Stimulated activated CD4-positive, alpha-beta T cell treated with anti-CD3 and anti-CD28 coated beads, Interleukin-15, amount 100 ng/mL, for 1 hour (primary cell): ENCODE measurements at places on chromosomes 2 and 18.

DNA sequence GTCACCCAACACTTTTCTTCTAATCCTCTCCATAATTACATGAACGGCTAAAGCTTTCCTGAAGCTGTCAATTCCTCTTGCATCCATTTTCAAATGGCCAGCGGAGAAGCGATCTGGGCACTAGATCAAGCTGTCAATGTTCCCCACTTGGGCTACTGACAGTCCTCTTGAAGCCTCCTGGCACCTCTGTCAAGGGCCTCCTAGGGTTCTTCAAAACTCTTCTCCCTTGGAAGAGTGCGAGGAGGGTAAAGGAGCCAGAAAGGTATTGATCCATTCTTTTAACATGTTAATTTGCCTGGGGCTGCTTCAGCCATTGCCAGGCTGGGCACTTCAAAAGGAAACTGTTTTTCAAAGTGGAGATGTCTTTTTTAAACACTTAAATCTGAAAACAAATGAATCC lies 19.8 kb downstream of the EPHA4 start:
- no peak for DNase-seq

DNA sequence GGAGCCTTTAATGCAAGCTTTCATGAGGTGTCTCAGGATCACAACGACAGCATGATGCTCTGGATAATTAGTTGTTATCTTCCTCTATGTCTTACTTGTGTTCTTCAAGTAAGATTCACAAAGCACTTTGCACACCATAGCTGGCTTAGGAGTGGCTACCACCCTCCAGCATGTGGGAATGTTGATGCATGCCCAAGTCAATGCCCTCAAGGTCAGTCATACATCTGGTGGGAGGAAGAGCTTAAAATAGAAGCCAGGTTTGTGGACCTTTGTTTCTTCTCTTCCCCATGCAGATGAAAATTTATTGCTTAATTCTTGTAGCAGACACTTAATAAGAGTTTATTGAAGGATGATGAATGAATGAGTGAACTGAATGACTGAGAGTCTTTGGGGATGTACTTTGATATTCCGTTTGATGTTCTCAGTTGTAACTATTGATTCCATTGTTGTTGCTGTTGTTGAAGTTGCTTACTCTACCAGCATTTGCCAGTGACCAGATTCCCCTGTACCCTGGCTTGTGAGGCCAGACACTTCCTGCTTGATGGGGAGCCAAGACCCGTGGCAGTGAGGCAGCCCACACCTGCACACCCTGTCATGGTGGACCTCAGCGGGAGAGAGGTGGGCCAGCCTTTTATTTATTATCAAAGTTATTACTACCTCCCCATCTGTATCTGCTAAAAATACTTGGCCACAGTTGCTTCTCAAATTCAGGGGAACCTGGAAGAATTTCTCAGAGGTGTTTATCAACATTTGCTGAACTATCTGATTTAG lies 137.8 kb downstream of the LAMA3 start:
- DNase-seq = no peak

DNA sequence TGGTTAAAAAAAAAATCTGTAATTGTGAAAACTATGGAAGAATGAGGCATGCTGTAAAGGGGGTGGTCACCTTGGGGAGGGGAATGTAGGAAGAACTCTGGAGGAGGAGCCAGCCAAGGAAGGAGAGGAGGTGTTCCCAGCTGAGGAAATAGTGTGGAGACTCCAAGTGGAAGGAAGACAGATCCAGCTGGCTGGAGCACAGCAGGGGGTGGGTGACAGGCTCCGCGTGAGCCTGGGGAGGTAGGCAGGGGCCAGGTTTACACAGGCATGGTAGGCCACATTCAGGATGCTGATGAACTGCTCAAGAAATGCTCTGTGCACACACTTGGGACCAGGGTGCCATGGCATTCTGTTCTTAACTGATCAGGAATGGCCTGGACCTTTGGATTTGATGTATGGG lies 16.8 kb downstream of the AFF3 start:
- no peak for DNase-seq

DNA sequence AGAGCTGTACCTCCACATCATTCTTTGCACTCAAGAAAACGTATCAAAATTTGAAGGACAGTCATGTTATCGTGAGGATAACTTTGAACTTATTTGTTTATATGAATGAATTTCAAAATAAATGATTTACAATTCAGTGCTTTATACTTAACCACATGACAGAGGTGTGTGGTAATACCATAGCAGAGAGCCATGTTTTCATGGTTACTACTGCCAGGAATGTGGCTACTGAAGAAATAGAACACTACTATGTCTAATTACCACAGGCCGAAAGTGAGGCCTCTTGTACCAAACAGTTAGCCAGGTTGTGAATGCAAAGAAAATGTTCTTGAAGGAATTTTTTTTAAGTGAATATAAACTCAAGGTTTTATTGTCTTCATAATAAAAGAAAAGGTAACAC lies 49.2 kb downstream of the AAK1 start:
- DNase-seq = no peak

DNA sequence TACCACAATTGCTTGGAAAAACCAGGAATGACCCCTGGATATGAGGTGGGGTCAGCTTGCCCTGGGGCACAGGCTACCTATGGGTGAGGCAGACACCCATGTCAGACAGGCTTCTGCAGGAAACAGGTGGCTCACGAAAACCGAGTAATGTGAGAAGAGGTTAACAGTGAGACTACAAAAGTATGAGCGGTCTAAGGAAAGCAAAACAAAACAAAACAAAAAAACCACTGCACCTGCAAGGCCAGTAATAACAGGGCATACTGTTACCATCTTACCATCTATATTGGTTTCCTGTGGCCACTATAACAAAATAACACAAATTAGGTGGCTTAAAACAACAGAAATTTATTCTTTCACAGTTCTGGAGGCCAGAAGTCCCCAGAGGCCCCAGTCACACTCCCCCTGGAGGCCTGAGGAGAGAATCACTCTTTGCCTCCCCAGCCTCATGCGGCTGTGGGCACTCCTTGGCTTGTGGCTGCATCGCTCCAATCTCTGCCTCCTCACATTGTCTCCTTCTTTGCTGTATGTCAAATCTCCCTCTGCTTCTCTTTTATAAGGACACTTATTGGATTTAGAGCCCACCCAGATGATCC lies 86.6 kb upstream of the EPC2 start:
- DNase-seq = no peak

GRCh38 chr2:143823876-143824275 lies 694.7 kb downstream of the ARHGAP15 start:
- no peak for DNase-seq

DNA sequence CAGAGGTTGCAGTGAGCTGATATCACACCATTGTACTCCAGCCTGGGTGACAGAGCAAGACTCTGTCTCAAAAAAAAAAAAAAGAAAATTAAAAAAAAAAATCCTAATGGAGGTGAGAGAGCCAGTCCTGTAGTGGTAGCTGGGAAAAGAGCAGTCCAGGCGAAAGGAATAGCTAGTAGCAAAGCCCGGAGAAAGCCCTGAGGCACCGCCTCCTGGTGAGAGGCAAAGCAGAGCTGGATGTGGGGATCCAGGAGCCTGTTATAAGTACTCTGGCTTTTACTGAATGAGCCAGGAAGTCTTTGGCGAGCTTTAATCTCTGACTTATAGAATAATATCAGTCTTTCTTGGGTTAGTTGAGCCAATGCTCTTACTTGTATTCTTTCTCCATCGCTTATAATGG lies 6.6 kb upstream of the KLHL23 start:
- DNase-seq = no peak

- no peak for DNase-seq
Observed at GRCh38 chr2:232781765-232782164, 5.4 kb upstream of the KCNJ13 start.

- DNase-seq = no peak
Observed at GRCh38 chr18:74215863-74216262, 67.5 kb downstream of the TIMM21 start.

DNA sequence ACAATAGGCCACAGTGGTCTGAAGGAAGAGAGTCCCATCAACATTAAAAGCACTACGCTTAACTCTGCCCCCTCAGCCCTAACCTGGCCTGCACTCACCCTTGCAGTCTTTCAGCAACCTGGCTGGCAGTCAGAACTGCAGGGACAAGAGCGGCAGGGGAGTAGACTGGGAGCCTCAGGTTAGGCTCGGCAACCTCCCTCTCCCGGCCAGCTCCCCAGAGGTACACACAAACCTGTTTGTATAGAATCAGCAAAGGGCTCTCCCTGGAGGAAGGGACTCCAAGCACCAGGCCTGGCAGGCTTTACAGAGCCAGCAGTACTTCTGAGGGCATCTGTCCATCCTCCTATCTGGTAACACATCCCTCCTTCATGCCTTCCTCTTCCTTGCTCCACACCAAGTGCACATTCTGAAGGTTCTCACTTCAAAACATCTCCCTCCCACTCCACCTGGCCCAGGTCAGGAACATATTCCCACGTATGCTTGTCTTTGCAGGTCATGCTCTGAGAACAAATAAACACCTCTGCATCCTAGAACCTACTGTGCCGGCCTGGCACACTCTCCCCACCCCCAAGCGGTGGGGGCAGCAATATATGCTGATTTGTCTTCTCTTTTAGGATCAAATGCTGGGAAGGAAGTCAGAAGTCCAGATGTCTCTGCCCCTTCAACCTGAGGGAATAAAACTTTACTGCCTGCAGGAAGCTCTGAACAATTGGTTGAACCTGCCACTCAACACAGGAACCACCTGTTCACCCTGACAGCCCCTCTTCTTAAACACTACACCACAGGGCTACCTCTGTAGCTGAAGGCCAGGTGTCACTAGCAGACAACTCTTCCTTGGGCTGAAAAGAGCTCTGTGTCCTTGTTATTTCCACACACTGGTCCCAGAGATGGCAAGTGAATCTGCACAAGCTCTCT lies 12.6 kb upstream of the SFXN5 start:
- no peak for DNase-seq

GRCh38 chr18:55121397-55122170 lies 162.3 kb upstream of the CCDC68 start:
- DNase-seq = no peak

GRCh38 chr2:98205889-98206288 lies 118.9 kb downstream of the VWA3B start:
- DNase-seq = no peak

DNA sequence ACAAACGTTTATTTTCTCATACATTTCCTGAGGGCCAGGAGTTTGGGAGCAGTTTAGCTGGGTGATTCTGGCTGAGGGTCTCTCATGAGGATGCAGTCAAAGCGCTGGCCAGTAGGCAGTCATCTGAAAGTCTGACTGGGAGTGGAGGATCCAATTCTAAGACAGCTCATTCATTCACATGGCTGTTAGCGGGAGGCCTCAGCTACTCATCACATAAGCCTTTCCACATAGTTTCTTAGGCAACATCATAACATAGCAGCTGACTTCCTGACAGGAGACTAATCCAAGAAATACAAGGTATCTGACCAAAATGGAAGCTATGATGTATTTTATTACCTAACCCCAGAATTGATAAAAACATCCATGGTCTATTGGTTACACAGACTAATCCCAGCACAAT lies 2.9 kb upstream of the MRPL44 start:
- DNase-seq = no peak

- DNase-seq = no peak
Observed at GRCh38 chr18:51765606-51766360, 568.3 kb upstream of the MEX3C start.

DNA sequence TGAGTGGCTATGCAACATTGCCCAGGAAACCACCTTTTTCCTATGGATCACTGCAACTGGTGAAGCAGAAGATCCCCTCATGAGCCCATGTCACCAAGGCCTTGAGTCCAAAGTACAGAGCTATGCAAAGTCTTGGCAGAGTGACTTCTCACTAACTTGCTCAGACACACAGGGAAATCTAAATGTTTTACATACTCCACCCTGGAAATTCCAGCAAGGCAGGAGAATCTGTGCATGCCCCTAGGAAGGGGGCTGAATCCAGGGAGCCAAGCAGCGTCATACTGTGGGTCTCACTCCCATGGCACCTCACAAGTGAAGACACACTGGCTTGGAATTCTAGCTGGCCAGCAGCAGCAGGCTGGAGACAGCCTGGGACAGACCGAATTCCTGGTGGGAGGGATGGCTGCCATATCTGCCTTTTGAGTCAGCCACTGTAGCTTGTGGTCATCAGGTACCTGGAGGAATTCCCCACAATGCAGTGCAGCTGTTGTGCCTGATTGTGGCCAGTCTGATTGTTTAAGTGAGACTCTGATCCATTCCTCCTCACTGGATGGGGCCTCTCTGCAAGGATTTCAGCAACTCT lies 1817.4 kb downstream of the SUCLG1 start:
- no peak for DNase-seq
